CD4-positive, CD25-positive, alpha-beta regulatory T cell (primary cell): ENCODE measurements at places on chromosomes 5 and 9. TPM values are rescaled to one million over a fixed set of nuclear protein-coding genes. Genes with fewer than 3 reads are reported as not detected.

GRCh38 chr5:78058625-78059024, 235.9 kb downstream of the AP3B1 start:
- no peak for DNase-seq
- no peak overlapping the region for H3K4me3 ChIP-seq
- no peaks in the 10 kb centered on the region for H3K4me1 ChIP-seq
- H3K27ac ChIP-seq: no peak overlapping the region

- H3K4me3 ChIP-seq: no peak overlapping the region
- no peaks in the 10 kb centered on the region for H3K4me1 ChIP-seq
- no peaks in the 10 kb centered on the region for H3K36me3 ChIP-seq
Observed at GRCh38 chr5:73859696-73860095, 233.7 kb downstream of the ARHGEF28 start.

DNA sequence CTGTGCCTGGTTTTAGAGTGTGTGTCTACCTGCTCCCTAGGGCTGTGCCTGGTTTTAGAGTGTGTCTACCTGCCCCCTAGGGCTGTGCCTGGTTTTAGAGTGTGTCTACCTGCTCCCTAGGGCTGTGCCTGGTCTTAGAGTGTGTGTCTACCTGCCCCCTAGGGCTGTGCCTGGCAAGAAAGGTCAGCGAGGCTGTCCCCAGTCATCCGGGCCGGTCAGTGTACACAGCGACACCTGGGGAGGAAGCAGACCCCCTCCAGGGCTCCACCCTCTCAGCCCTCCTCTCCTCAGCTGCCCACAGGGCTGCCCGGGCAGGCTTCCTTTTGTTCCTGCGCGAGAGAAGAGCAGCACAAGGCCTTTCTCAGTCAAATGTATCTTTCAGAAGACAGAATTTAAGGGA, 4.1 kb downstream of the NRARP start:
- H3K4me3 ChIP-seq: no peak overlapping the region
- H3K27me3 ChIP-seq: peaks cover 10% of the 10 kb centered on the region
- H3K4me1 ChIP-seq: peaks cover 25% of the 10 kb centered on the region

- H3K4me3 ChIP-seq: no peak overlapping the region
- peaks cover 4% of the 10 kb centered on the region for H3K27me3 ChIP-seq
- H3K27ac ChIP-seq: no peak overlapping the region
- H3K4me1 ChIP-seq: no peaks in the 10 kb centered on the region
Observed at GRCh38 chr9:121735065-121735792, 83.8 kb downstream of the DAB2IP start.

The BRIX1 gene
- 20.5 TPM for total RNA-seq

DNA sequence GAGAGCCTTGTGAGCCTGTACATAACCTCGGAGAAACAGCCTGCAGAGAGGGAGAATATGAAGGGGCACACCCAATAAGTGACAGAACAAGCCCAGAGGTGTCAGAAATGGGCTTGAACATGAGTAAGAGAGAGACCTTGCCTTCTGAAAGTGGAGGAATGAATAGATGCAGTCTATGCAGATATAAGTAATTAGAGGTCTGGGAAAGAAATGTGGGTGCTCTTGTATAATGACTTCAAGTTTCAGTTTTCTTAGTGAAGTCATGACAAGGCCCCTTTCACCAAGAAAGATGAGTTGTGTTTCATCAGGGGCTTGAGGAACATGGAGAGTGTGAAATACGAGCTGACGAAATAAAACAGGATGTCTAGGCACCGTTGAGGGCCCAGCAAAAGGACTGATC, 15.1 kb downstream of the GRAMD2B start:
- H3K27me3 ChIP-seq: no peaks in the 10 kb centered on the region
- H3K27ac ChIP-seq: no peak overlapping the region
- peaks cover under 1% of the 10 kb centered on the region for H3K4me1 ChIP-seq

DNA sequence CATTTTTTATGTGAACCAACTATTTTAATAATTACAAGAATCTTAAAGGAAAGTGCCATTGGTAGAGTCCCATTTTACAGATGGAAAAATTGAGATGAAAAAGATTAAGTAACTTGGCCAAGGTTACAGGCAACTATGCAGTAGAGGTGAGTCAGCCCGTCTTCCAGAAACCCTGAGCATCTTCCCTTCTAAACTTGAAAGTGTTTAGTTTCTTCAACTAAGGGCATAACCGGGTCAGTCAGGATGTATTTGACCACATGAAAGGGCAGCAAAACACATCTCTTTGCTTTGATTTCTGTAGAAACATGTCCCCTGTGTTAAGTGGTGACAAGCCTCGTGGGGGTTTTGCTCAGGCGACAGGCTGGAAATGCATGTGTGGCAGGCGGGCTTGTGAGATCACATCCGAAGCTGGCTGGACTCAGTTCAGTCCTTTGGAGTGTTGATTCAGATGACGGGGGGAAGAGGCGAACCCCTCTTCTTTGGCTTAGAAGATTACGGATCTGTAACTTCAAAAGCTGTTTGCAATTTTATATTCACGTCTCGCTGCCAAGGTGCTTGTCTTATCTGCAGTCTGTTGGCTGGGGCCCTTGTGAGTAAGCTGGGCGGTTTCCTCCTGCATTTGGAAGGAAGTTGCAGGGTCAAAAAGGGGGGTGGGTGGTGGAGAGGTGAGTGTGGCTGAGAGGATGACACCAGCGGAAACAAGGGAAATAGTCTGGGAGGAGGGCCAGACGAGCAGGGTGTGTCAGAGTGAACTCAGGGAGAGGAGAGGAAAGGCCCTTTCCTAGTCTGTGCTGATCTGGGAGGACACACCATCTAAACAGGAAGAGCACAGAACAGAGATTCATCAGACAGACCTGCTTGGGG, 78.9 kb upstream of the RPS23 start:
- peak overlapping the region; percentile 61 for H3K4me3 ChIP-seq
- H3K27me3 ChIP-seq: no peaks in the 10 kb centered on the region
- H3K27ac ChIP-seq: peak overlapping the region; percentile 64
- peaks cover 15% of the 10 kb centered on the region for H3K4me1 ChIP-seq
- H3K36me3 ChIP-seq: no peaks in the 10 kb centered on the region

GRCh38 chr9:109416135-109416706, 81.9 kb downstream of the PTPN3 start:
- H3K4me3 ChIP-seq: peak overlapping the region; percentile 23
- no peak for DNase-seq
- H3K4me1 ChIP-seq: peaks cover 7% of the 10 kb centered on the region
- no peak overlapping the region for H3K27ac ChIP-seq
- H3K27me3 ChIP-seq: no peaks in the 10 kb centered on the region

- no peaks in the 10 kb centered on the region for H3K36me3 ChIP-seq
- no peaks in the 10 kb centered on the region for H3K4me1 ChIP-seq
- H3K4me3 ChIP-seq: no peak overlapping the region
- no peak overlapping the region for H3K27ac ChIP-seq
- no peaks in the 10 kb centered on the region for H3K27me3 ChIP-seq
Observed at GRCh38 chr5:35477911-35478310, 139.8 kb upstream of the SPEF2 start.

GRCh38 chr5:127886081-127886480, 182.9 kb downstream of the CCDC192 start:
- H3K27me3 ChIP-seq: no peaks in the 10 kb centered on the region
- no peak overlapping the region for H3K27ac ChIP-seq
- no peak for DNase-seq
- H3K4me3 ChIP-seq: no peak overlapping the region
- H3K36me3 ChIP-seq: no peaks in the 10 kb centered on the region
- H3K4me1 ChIP-seq: no peaks in the 10 kb centered on the region

The ADGRV1 gene
- total RNA-seq: 0.52 TPM

- H3K36me3 ChIP-seq: no peaks in the 10 kb centered on the region
- no peak overlapping the region for H3K27ac ChIP-seq
- H3K4me3 ChIP-seq: no peak overlapping the region
- no peaks in the 10 kb centered on the region for H3K27me3 ChIP-seq
Observed at GRCh38 chr5:37893434-37894134, 53.7 kb upstream of the GDNF start.
